Adipocyte (in vitro differentiated cells): ENCODE measurements at places on chromosomes 2 and 18.

DNA sequence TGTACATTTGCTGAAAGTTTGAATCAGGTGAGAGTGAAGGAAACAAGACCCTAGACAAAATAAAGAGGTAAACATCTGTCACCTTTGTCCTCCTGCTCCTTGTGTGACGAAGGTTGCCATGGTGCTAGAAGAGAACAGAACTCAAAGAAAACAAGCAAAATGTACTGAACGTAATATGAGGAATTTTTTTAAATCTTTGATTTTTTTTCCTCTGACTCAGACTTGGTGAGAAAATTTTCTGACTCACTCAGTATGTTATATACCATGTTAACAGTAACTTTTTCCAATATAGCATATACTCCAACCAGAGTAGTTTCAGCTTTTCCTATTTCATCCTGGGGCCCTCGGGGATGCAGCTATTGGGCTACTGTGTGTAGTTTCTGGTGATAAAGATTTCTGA is 2114.6 kb upstream of the PIK3C3 start:
- peak; percentile 14 for DNase-seq

DNA sequence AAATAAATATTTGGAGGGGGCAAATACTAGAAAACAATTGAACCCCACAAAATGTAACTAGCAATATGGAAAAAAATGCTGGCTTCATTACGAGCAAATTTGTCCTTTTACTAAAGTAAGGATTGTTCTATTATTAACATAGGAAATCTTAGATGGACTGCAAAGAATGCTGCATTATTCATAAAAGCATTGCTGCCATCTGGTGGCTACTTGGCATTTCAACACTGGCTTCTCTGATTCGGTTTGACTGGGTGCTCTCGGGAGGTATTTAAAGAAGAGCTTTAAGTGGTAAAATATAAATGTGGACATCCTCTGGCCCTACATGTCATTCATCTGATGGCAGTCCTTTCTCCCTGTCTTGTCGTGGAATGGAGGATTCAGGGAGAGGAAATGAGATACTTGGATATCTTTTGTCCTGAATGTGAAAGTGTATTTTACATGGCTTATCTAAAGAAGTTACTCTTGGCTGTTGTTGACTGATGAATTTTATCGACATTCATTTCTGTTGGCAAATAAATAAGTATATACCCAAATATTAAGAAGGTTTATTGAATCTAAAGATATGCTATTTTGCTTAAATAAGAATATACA is 130.2 kb downstream of the ARHGAP15 start:
- peak; percentile 92 for DNase-seq

GRCh38 chr18:25518716-25519053 is 166.7 kb upstream of the ZNF521 start:
- no peak for DNase-seq

- no peak for DNase-seq
Observed at GRCh38 chr18:3117493-3118192, 102.1 kb downstream of the MYOM1 start.

DNA sequence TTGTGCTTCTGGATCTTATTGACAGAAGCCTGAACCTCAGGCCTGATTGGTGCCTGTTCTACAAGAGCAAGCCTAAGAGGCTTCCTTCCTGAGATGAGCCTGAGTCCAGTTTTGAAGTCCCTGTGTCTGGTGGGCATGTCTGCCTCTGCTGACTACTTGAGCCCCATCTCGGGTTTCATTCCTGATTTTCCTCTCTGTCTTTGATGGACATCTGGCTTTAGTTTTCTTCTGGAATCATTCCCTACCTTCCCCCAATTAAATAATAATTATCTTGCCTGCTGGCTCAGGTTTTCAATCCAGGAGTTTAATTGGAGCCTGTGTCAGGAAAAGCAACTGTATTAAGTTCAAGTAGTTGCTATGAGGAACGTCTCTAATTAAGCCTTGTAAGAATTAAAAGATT is 135.5 kb upstream of the MC4R start:
- DNase-seq, result peak; percentile 31

GRCh38 chr2:134446383-134447017 is 192.6 kb downstream of the MGAT5 start:
- peak; percentile 31 for DNase-seq

- no peak for DNase-seq
Observed at GRCh38 chr2:70663411-70663810, 104.6 kb downstream of the ADD2 start.

GRCh38 chr2:201448061-201448460 is 3.2 kb downstream of the TRAK2 start:
- DNase-seq, result no peak

DNA sequence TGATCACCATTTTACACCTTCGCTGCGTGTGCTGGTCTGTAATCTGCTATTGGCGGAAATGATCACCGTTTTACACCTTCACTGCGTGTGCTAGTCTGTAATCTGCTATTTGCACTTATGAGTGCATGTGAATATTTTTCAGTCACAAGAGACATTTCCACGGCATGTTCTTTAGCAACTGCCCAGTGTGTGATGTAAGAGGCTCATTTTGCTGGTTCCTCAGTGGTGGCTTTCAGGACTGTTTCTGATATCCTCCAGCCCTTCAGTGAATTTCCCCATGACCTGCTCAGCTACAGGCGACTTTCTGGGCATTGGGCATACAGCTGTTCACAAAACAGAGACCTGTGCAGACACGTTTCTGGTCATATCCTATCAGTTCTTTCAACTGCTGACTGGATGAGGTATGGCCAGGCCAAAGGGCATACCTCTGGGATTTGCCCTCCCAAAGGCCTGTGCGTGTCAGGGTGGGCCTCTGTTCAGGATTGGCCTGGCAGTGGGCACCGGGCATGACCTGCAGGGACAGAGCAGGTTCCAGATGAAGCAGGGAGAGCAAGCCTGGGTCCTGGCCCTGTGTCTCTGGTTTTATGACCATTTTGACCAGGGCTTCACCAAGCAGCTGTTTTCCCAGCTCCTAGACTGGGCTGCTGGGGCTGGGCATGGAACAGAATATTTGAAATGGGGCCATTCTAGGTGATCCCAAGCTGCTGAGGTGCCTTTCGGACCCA is 521 bp upstream of the PROM2 start:
- DNase-seq, result no peak

DNA sequence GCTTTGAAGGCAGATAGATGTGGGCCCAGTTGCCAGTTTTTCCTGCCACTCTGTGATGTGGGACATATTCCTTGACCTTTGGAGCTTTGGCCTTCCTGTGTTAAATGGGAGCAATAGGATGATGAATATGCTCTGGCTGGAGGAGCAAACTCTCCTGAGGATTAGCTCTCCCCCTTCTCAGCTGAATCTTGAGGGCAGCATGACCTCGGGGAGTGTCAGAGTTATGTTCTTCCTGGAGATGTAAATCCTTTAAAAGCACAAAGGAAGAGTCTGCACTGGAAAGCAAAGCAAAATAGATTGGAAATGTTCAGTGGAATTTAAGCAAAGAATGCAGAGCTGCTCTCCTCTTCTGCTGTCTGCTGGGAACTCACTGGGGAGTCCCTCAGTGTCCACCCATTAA is 160.1 kb downstream of the ALK start:
- no peak for DNase-seq

DNA sequence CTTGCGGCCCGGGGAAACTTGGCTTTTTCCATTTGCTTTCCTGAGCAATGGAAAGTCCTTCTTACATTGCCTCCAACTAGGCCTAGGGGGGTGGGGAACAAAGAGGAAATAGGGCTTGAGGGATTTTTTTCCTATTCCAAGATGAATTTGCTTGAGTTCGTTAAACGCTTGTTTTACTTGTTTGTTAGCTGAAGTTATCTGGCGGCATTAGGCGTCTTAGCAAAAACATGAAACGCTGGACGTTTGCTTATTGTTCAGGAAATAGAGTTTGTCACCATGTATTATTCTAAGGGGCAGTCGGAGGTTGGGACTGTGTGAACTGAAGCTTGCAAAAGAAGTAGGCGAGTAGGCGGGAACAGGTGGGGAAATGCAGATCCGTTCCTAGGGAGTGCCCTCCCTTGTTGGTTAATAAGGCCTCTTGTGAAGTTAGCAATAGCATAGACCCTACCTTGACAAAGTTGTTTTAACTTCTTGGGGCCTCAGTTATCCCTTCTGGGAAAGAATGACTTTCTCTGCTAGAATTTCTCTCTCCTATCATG is 1.9 kb downstream of the CABLES1 start:
- no peak for DNase-seq

DNA sequence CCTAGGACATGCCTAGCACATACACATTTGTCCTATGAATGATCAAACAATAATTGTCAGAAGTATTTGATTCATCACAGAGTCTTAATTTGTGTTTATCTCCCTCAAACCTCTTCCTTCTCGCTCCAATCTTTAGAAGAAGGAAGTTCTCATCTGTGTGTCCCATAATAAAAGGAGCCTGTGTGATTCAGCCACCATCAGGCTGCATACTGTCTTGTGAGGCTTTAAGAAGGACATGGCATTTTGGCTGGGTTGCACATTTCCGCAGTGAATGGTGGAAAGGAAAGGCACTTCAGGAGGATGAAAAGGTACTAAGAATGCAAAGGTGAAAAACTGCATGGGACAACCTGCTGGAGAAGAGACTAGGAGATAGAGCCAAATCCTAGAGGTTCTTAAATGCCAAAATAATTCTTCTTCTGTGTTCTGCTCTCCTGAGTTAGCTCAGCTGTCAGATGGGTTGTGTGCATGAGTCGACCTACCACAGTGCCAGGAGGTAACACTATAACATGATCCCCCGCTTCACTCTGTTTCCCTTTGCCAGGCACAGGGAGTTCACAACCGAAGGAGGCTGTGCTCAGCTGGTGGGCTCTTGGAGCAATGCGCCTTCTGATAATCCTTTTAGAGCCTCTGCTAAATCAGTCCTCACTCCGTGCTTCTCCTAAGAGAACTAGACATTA is 120.1 kb downstream of the IRS1 start:
- no peak for DNase-seq

- no peak for DNase-seq
Observed at GRCh38 chr18:58694221-58694620, 23.0 kb downstream of the MALT1 start.

GRCh38 chr2:125643585-125643984 is 1012.4 kb upstream of the GYPC start:
- DNase-seq, result no peak

DNA sequence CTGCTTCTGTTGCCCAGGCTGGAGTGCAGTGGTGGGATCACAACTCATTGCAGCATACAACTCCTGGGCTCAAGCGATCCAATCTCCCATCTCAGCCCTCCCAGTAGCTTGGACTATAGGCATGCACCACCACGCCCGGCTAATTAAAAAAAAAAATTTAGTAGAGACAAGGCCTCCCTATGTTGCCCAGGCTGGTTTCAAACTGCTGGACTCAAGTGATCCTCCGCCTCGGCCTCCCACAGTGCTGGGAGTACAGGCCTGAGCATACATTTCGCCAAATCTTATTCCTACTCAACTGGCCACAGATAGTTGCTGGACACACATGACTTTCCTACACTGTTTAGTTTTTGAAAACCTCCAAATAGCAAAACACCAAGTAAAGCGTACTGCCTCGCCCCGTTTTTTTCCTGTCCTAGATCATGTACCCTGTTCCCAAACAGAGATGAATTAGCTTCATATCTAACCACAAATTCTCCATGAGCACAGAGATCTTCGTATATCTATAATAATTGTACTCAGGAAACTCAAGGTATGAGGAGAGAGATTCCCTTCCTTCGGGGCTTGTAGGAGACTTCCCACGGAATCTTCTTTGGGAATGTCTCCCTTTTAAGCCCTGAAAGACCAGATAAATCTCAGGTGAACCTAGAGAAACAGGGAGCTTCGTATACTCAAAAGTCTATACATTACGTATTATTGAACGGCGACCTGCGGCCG is 598 bp upstream of the C2orf69 start:
- DNase-seq, result no peak

- DNase-seq, result no peak
Observed at GRCh38 chr2:39947294-39948015, 168.4 kb upstream of the THUMPD2 start.

DNA sequence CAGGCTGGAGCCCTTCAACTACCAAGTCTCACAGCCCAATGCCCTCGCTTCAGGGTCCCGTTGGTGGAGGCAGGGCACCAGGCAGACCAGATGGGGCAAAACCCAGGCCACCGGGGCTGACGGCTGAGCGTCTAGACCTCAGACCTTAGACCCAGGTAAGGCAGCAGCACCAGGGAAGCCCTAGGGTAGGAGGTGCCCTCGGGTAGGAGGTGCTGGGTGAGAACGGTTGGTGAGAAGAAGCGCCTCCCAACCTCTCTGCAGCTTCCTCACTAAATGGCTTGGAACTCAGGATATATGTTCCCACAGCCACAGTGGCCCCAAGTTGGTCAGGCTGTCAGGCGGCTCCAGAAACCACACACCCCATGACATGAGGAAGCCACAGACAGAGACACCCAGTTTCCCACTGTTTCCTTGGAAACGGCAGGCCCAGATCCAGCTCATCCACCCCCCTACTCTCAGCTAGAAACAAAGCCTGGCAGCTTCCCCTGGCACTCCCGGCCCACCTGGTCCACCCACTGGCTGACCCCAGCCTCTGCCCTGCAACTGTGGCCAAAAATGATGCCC is 13.1 kb upstream of the MLPH start:
- no peak for DNase-seq

- no peak for DNase-seq
Observed at GRCh38 chr2:105272176-105272575, 30.6 kb downstream of the GPR45 start.

- DNase-seq, result no peak
Observed at GRCh38 chr2:208139447-208139846, 6.5 kb downstream of the CRYGB start.

GRCh38 chr18:840516-840915 is 28.5 kb upstream of the YES1 start:
- no peak for DNase-seq

DNA sequence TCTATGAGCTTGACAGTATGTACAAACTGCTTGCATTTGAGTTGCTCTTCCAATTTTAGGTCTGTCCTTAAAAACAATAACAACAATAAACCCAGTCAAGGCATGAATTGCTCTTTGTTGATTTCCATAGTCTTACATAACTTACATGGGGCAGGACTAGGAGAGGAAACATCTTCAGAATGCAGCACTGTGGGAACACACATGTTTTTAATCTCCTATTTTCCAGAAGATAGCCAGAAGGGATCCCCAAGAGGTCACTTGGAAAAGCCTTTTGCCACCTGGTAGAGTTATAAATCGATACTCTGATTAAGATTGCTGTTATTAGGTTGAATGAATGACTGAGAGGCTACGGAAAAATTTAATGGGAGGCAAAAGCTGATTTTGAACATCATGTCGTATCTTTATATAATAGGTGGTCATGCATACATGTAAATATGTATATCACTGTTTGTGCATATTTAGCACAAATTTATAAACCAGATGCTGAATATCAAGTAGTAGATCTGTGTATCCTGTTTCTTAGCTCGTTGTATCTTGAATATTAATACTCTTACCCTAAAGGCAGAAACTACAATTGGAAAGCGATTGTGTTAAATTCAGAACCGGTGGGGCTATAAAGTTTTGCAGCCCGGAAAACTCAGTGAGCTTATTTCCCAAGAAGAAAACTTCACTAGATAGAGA is 479.4 kb upstream of the TCF4 start:
- DNase-seq, result peak; percentile 45

DNA sequence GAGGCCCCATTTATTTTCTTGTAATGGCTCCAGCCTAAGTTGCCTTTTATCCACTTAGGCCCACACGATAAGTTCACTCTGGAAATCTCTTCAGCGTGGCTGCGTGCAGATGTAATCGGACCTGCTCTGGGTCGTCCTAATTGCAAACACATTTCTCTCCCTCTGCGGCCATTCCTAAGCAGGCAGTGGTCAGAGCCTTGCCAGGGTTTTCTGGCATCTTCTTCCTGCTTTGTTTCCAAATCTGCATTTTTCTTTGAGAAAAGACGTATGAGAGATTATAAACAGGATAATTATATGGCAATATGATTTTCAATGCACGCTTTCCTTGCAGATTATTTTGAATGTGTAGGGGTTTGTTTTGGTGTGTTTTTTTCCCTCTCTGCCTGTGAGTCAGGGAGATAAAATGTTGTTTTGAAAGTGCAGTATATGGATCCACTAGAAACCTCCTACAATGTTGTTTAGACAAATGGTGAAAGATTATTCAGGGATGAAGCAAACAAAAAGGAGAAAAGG is 239.4 kb upstream of the TANK start:
- DNase-seq, result peak; percentile 98
